ENCODE measurements at places on chromosomes 1 and 21. TPM values are rescaled to one million over a fixed set of nuclear protein-coding genes. Genes with fewer than 3 reads are reported as not detected.

DNA sequence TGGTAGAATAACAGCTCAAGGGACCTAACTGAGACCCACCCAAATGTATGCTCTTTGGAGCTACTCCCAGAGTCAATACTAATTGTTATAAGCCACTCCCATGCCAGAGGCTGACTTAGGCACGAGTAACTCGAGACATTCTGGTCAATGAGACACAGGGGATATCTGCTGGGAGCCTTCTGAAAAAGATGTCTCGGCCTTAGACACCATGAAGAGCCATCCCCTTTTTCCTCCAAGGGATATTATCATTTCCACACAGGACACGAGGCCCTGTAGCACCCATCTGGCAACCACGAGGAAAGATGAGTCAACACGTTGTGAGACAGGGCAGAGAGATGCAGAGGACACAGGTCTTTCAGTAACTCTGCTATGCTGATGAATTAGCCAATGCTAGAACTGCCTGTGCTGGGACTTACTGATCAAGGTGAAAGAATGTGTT is 30.7 kb downstream of the ITPKB start:
- peak; percentile 92 for DNase-seq

FAM72C gene
- polyA plus RNA-seq: 5.4 TPM

- no peak for DNase-seq
These were observed 7.7 kb upstream of the GNG4 start for GRCh38 chr1:235657269-235657668.

DNA sequence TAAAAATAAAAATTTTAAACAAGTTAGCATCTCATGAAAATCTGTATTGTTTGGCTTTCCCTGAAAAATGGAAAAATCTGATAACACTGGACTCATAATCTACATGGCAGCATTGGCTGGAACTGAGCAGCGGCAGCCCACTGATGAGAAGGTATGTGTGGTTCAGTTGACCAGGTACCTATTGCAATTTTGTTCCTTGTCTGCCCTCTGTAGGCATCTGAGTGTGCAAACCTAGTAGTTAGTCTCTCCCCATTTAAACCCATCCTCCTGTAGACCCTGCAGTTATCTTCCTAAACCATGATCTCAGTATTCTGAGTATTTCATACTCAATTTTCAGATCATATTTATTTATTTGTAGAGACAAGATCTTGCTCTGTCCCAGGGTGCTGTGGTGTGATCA is 59.4 kb upstream of the SERBP1 start:
- DNase-seq: peak; percentile 35

- no peak for DNase-seq
These were observed 64.9 kb upstream of the GNG12 start for GRCh38 chr1:67898033-67898726.

DNA sequence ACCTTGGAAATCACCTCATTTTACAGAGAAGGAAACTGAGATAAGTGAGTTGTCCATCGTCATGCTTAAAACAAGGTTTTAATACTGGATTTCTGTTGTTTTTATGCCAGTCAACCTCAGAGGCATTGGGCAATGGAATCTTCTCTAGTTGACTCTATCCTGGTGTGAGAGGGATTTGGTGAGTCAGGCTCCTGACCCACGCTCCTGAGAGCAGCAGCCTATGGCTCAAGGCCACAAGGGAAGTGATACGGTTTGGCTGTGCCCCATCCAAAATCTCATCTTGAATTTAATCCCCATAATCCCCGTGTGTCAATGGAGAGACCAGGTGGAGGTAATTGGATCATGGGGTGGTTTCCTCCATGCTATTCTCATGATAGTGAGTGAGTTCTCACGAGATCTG is 90.1 kb downstream of the TLR5 start:
- no peak for DNase-seq

- peak; percentile 79 for DNase-seq
These were observed 4.3 kb upstream of the C1QTNF12 start for GRCh38 chr1:1250786-1251284.

GRCh38 chr1:23559136-23559984 is at the start of gene ID3:
Gene ID3, minus strand, starts transcription at chr1:23559501. Its CDS starts 75 bp downstream, at chr1:23559426.
- DNase-seq: peak; percentile 91

DNA sequence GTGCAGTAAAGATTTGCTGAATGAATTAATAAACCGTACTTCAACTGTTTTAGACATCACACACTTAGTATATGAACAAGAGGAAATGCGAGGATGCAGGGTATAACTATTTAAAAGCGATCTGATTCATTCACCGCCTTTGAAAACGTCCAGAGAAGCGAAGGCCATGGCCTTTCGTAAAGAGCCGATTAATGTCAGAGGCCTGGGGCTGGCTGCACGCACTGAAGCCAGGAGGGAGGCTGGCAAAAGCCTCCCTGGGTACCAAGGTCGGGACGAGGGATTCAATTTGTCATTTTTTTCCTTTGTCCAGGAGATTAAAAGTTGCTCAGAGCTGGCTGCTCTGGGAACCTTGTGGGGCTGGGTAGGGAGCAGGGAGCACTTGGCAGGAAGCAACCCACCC is 307.4 kb downstream of the NPHP4 start:
- DNase-seq: no peak

ALPL gene
- not detected for polyA plus RNA-seq

- DNase-seq: no peak
These were observed 179.3 kb downstream of the SEC16B start for GRCh38 chr1:177790566-177790965.

DNA sequence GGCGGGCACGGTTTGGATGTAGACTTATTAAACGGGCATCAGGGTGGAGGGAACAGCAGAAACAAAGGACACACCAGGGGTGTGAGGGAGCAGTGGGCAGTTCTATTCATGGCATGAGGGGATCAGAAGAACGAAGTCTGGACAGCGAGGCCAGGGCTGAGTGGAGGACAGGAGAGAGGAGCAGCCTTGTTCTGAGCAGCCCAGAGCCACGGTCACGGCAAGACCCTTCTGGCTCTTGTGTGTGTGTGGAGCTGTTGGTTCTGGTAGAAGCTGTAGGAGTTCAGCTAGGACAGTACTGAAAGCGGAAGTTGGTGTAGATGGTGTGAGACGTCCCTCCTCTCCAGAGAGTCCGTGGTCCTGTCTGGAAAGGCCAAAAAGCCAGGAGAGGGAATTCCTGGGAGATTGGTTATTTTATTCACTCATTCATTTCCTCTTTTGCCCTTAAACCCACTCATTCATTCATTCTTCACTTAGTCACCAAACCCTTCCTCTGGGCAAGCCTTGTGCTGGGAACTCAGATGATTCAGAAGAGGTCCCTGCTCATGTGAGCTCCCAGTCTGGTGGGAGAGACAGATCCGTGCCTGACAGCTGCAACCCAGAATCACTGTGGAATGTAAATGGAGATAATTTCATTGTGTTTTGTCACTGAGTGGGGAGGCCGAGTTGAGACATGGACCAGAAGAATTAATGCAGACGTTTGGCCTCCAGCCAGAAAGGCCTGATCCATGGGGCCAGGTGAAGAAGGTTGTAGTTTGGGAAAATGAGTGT is 4.1 kb upstream of the ACOT11 start:
- peak; percentile 75 for DNase-seq

GRHL3 gene
- polyA plus RNA-seq: 1.5 TPM

DNA sequence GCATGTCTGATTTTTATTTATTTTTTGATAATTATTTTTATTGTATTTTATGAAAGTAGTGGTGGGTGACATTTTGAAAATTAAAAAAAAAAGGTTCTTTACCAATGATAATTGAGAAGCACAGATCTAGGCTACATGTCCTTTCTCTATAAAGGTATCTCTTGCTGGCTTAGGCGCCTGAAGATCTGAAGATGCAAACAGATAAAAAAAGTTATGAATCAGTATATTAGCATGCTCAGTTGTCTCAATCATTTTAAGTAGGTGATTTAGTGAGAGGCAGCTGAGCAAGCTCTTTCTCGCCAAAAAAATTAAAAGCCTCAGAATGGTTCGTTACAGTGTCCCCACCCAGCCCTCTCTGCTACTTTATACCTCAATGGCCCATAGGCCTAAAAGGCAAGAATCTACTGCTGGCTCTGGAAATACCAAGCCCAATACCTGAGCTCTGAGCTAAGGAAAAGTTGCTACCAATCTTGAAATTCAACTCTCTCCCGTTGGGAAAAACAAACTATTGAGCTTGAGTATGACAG is 42.2 kb upstream of the DPT start:
- peak; percentile 14 for DNase-seq

PGBD5 gene
- polyA plus RNA-seq: 0.01 TPM

GRCh38 chr1:223704921-223705878 is 7.1 kb upstream of the CAPN2 start:
- no peak for DNase-seq

ICOSLG gene
- polyA plus RNA-seq: 2.4 TPM

TCEANC2 gene
- polyA plus RNA-seq: 2.1 TPM

TRIM17 gene
- 0.62 TPM for polyA plus RNA-seq

SORT1 gene
- polyA plus RNA-seq: 0.32 TPM

GRCh38 chr1:67953301-67953700 is 97.1 kb downstream of the DIRAS3 start:
- no peak for DNase-seq

- DNase-seq: no peak
These were observed at the start of gene ANKRD35 for GRCh38 chr1:145885738-145886287. Gene ANKRD35, minus strand, starts transcription at chr1:145885866. Its CDS starts 108 bp downstream, at chr1:145885758.

FAM43B gene
- 0.07 TPM for polyA plus RNA-seq

RGS13 gene
- polyA plus RNA-seq: not detected

PLPPR4 gene
- not detected for polyA plus RNA-seq

DNA sequence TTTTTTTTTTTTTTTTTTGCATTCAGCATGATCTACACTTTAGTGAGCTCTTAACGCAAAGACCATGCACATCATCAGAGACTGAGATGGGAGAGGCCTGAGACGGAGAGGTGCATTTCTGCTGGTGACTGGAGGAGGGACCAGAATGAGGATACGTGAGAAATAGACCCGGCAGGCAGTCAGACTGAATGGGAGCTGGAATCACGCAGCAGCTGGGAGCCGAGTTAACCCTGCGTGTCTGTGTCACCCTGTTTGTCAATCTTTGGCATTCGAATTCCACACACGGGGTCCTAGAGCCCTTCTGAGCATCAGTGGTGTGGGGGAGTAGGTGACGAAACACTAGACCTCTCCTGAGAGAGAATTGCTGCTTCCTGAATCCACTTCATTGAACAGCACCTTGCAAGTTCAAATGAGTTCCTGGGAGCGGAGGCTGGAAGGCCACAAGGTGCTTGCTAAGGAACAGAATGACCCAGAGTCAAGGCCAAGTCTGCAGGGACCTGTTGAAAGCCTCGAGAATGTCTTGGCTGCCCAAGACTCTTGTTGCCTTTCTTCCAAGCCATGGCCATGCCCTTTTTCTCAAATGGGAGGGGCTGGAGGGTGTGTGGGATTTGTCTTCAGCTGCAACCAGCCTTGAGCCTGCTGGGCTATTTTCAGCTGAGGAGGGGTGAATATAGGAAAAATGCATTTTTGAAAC is 123.3 kb downstream of the CNIH3 start:
- DNase-seq: no peak

DNA sequence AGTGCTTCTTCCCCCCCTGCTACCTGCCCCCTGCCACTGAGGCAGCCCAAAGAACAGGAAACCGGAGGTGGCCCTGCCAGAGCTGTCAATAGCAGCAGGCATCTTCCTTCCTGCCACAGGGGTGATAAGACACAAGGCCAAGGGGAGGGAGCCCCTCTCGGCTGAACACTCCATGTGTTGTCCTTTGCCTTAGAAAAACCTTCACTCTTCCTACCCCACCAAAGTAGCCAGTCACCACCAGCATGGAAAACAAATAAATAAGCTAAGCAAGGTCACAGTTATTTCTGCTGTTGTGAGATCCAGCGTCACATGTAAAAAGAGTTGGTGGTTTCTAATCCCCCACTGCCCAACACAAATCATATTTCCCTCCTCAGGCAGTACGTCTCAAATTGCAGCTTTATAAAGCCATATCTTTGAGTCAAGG is 104.8 kb upstream of the DPT start:
- no peak for DNase-seq

DNA sequence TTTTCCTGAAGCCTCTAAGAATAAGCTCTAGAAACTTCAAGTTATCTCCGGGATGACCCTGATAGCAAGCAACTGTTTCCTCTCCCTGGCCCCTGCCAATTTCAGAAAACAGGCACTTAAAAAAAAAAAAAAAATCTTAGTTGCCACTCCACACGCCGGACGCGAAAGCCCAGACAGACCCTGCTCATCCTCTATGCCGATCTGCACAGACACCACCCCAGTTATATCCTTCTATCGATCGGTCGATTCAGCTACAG is 1.7 kb downstream of the ANP32E start:
- DNase-seq: no peak

RIMS3 gene
- 0.67 TPM for polyA plus RNA-seq

AADACL3 gene
- not detected for polyA plus RNA-seq

DNA sequence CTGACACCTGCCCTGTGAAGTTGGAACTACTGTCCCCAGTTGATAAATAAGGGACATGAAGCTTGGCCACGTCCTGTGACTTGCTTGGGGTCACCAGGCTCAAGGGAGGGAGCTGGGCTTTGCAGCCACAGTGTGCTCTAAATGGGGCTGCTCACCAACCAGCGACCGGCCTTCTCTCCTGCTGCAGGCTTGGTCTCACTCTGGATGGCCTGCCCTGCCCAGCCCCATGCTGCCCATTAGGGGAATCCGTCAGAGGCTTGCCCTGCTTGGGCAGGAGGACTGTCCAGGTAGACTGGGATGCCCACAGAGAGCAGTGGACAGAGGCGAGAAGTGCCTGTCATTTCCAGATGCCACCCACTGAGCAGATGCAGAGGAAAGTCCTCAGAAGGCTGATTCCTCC is 1.2 kb upstream of the CENPS start:
- no peak for DNase-seq

KRTAP12-2 gene
- polyA plus RNA-seq: not detected

GREM2 gene
- not detected for polyA plus RNA-seq

GRCh38 chr1:165600793-165601192 is 30.2 kb upstream of the MGST3 start:
- DNase-seq: no peak

DNA sequence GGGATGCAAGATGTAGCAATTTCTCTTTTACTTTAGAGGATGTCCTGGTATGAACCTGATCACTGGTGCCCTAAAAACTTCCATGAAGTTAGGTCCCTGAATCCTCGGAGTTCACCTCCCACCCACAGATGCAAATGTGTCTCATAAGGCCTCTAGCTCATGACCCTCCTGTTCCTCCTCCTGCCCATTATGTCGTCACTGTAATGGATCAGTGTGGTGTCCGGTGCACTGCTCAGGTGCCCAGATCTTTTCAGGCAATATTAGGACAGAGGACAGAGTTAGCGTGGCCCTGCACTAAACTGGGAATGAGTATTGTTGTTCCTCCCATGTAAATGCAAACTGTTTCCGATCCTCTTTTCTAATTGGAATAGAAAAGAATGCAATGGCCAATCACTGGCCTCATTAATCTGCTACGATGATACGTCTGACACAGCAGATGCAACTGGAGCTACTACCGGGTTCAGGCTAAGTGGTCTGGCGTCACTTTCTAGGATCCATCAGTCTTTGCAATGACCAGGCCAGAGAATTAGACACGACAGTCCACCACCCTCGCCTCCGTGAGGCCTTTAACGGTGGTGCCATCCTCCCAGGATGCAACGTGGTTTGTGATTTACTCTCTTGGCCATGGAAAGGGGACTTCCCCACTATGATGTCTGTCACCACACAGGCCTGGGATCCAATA is 3.4 kb upstream of the COL6A2 start:
- no peak for DNase-seq

Data from foreskin keratinocyte (primary cell).